Astrocyte of the hippocampus (primary cell): ENCODE measurements at places on chromosomes 2 and 18.

- no peak for DNase-seq
Observed at GRCh38 chr2:31079665-31080064, 58.6 kb downstream of the GALNT14 start.

DNA sequence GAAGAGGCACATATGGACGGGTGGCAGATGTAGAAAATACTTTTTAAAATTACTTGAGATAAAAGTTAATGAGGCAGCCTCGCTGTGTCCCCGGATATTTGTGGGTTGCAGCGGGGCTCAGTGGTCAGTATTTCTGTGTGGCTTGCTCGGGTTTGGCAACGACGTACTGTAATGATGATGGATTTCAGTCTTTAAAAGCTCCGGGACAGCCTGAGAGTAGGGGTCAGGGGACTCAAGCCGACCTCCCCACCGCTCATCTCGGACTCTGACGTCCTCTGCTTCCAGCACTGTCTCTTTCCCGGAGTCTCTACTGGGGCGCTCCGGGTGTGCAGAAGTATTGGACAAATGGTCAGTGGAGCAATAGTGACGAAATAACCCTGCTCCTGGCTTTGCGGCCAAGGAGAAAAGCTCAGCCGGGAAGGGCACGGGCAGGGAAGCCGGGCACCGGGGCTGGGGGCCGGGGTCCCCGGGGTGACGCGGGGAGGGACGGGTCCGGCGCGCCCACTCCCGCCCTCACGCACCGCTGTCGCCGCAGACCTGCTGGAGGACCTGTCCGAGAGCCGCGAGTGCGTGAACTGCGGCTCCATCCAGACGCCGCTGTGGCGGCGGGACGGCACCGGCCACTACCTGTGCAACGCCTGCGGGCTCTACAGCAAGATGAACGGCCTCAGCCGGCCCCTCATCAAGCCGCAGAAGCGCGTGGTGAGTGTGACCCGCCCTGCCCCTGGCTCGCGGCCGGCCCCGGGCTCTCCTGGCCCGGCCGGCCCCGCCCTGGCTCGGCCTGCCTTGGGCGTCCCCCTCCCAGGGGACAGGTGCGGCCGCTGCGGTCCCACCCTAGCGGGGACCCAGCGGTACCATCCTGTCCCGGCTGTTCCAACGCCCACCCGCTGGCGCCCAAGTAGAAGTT is 7.3 kb downstream of the GATA6 start:
- DNase-seq: no peak

GRCh38 chr2:105397953-105398335 is 907 bp downstream of the FHL2 start:
- peak; percentile 36 for DNase-seq

GRCh38 chr2:189350540-189351209 is 90.6 kb upstream of the WDR75 start:
- DNase-seq: peak; percentile 94

GRCh38 chr2:216960671-216961268 is 100.9 kb upstream of the TNP1 start:
- no peak for DNase-seq

DNA sequence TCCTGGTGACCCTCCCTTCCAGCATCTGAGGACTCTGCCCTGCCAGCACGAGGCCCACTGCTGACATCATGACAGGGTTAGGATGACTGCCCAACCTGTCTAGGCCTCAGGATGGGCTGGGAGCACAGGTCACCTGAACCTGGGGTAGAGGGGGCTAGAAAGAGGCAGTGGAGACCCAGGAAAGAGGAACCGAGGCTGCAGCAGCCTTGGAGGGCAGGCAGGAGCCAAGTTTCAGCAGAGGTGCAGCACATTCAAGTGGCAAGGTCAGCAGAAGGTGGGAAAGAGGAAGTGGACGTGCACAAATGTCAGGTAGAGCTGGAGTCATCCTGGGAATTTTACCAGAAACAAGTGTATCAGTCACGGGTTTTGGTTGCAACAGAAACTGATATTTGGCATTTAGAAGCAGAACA is 13.6 kb upstream of the RAB10 start:
- no peak for DNase-seq

GRCh38 chr2:10772201-10772867 is 40.3 kb downstream of the PDIA6 start:
- no peak for DNase-seq

DNA sequence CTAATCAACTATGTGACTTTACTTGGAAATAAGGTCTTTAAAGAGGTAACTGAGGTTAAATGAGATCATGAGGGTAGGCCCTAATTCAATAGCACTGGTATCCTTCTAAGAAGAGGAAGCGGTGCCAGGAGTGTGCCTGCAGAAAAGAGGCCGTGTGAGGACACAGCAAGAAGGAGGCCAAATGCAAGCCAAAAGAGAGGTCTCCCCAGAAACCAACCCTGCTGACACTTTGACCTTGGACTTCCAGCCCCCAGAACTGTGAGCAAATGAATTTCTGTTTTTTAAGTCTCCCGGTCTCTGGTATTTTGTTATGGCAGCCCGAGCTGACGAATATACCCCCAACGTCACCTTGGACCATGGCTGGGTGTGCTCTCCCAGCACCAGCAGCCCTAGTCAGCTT is 257.5 kb upstream of the NCKAP5 start:
- no peak for DNase-seq

GRCh38 chr2:101362316-101362715 is 25.0 kb downstream of the CREG2 start:
- no peak for DNase-seq

- no peak for DNase-seq
Observed at GRCh38 chr18:74050807-74051206, 96.8 kb downstream of the FBXO15 start.

- DNase-seq: peak; percentile 54
Observed at GRCh38 chr2:46471-47345, at the start of gene FAM110C. TSS of gene FAM110C (minus strand) at chr2:46505. CDS start at chr2:46385, 120 bp downstream.

- DNase-seq: no peak
Observed at GRCh38 chr2:101608408-101609310, 88.8 kb upstream of the MAP4K4 start.

DNA sequence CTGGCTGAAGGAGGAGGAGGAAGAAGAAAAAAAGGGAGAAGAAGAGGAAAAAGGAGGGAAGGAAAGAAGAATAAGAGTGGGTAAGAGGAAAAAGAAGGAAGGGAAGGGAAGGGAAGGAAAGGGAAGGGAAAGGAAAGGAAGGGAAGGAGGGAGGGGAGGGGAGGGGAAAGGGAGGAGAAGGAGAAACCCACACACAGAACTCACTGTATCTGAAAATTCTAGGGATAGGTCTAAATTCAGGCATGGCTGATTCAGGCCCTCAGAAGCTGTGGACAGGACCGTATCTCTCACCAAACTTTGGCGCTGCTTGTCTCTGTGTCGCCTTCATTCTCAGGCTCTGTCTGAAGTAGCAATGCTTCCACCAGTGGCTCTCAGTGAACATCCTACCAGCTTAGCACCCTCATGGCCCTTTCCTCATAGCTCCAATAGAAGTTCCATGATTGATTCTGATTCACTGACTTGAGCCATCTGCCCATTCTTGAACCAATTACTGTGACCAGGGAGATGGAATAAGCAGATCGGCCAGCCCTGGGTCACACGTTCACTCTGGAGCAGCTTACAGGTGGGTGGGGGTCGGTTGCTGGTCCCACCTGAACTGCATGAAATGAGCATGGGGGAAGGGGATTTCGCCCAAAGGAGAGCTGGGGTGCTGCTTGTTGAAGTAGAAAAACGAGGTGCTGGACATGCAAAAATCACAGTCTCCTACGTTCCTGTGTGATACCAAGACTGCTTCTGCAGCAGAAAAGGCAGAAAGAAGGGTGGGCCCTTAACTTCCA is 59.7 kb downstream of the TTC32 start:
- no peak for DNase-seq

DNA sequence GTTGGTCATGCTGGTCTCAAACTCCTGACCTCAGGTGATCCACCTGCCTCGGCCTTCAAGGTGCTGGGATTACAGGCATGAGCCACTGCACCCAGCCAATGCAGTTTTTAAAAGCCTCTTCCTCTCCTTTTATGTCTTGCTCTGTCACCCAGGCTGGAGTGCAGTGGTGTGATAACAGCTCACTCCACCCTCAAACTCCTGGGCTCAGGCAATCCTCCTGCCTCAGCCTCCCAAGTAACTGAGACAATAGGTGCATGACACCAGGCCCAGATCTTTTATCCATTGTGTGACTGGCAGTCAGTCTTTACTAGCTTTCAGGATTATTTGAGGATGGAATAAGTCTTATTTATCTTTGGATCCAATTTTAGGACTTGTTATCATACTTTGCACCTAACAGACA is 13.2 kb downstream of the KCTD18 start:
- no peak for DNase-seq

- DNase-seq: peak; percentile 73
Observed at GRCh38 chr2:120964819-120965218, 229.2 kb downstream of the GLI2 start.

DNA sequence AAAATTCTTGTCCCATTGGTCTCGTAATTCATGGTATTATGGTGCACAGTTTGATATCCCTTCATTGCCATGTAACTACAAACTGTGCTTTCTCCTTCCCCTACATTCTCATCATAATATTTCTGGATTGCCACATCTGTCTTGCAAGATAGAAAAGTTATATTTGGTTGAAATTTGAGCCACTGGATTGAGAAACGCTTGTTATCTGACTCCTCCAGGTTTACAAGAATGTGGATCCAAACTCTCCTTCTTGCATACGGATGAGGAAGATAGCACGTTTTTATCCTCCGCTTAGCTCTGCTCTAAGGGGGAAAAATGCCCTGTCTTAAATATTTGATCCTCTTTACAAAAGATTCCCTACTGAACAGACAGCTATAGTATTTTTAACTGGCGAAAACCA is 438.2 kb downstream of the TSN start:
- DNase-seq: no peak

DNA sequence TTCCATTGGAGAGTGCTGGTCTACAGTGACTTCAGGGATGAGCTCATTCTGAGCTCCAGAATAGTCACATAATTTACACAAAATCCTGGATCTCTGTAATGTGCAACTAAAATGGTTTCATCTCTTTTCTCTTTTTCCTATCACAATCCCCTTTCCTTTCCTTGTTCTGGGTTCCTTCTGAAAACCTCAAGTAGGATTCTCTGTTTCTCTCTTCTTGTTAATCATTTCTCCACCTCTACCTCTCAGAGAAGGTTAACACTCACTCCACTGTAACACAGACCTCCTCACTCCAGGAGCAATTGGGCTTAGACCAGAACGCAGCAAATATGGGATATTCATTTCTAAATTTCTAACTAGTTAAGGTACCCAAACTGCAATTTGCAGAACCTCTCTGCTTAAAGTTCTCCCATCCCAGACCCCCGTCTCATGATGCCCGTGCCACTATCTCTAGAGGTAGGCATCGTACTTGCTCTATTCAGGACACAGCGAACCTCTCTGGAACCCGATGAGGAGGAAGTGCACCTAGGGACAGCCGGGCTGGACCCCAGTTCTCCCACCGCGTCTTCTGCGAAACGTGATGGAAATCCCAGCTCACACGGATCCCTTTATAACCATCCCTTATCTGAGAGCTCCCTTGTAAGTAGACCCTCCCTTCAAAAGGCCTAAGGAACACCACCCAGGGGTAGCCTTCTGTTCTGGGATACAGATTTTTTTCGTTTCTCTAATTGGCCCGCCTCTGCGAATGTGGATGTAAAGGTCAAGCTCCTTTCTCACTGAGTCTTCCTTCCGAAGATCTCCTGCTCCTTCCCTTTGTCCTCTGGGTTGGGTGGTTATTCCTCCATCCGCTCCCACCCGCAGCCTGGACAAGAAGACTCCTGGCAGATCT is 1.3 kb downstream of the FOXI3 start:
- no peak for DNase-seq

DNA sequence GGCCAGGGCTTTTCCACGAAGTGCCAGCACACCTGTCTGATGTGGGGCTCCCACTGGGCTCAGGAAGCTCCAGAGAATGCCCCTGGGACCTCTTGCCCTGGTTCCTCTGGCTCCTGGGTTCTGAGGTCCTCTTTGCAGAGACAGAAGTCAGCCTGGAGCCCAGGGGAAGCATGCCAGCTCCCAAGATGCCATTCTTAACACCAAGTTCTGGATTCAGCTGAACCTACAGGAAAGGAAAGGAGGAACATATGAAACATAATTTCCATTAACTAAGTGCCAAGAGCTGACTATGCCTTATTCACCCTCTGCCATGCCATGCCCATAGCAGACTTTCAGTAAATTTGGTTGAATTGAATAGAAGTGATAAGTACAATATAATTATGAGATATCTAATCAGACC is 21.9 kb downstream of the FAM124B start:
- no peak for DNase-seq

DNA sequence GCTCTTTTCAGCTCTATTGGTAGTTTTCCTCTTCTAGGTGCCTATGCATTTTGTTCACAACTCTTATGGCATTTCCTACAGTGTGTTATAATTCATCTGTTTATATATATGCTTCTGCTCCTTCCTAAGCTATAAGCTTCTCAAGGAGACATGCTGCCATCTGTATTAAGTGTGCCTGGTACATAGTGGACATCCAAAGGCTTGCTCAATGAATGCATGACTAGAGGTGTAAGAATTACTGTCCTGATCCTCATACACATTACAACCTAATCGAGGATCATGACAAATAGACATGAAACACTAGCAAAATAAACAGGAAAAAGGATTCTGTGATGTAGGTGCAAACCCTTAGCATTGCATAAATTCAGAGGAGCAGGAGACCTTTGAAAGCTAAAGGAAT is 50.2 kb downstream of the CDC42EP3 start:
- no peak for DNase-seq

DNA sequence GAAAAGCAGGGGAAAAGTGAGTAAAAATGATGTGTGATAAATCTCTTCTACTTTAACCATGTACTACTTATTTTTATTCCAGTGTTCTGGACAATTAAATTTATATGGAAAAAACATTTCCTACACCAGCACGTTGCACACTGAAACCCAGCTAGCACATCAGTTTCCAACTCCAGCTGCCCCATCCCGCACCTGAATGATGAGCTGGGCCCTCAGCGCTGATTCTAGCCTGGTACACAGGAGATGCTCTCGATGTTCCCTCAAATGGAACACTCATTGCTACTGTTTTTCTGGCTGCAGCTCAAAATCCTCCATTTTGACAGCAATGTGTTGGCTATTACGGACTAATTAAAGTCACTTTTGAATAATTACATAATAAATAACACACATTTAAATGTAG is 783.1 kb upstream of the FSHR start:
- no peak for DNase-seq

- DNase-seq: no peak
Observed at GRCh38 chr2:143740431-143740830, 611.2 kb downstream of the ARHGAP15 start.

GRCh38 chr18:65235966-65236624 is 514.7 kb upstream of the CDH7 start:
- DNase-seq: peak; percentile 28

DNA sequence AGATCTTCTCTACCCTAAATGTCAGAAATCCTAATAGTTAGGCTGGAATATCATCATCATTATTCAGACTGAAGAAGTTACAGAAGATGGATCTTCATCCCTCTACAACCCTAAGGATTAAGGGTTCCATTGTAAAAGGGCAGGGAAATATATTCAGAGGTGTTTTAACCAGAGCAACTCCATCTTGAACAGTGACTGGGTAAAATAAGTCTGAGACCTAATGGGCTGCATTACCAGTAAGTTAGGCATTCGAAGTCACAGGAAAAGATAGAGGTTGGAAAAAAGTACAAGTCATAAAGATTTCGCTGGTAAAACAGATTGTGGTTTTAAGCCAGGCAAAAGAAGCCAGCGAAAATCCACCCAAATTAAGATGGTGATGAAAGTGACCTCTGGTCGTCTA is 968.7 kb downstream of the CNTNAP5 start:
- no peak for DNase-seq
